ENCODE measurements at places on chromosomes 2 and 18.

DNA sequence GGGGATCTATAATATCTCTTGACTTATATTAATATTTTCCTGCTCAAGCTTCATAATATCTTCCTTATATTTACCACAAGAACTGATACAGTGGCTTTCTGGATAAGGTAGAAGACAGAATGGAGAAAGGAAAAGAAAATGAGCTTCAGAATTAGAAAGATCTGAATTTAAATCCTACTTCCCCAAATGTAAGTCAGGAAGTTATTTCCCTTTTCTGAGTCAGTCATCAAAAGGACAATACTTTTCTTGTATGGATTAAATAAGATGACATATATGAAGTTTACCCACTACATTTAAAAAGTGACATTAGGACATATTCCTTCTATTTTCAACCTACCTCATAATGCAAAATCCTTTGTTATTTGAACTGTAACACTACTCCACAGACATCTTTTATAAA, 19.0 kb downstream of the KRCC1 start:
- no peak for DNase-seq

DNA sequence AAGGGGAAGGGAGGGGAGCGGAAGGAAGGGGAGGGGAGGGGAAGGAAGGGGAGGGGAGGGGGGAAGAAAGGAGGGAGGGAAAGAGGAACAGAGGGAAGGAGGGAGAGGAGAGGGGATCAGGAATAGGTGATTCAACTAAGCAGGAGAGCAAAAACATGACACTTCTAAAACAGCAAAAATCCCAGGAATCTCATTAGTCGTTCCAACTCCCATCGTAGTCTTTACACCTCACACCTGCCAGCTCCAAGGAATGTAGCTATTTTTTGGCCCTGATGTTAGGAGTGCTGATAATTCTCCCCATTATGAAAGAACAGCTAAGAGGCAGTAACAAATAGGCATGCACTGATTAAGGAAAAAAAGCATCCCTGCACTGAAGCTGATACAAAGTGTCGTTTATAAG, 709.9 kb upstream of the PKDCC start:
- no peak for DNase-seq

DNA sequence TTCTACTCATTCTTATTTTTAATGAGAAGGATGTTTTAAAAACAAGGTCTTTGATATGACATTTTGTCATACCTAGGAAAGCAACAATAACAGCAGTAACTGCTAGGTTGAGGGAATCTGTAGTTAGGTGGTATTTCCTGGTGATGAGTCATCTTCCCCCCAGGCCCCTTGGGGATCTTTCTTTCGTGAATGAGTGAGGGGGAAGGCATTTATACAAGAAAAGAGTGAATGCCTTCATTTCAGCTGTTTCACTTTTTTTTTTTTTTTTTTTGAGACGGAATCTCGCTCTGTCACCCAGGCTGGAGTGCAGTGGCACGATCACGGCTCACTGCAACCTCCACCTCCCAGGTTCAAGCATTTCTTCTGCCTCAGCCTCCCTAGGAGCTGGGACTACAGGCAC, 108.6 kb downstream of the MAP4K4 start:
- peak; percentile 66 for DNase-seq

DNA sequence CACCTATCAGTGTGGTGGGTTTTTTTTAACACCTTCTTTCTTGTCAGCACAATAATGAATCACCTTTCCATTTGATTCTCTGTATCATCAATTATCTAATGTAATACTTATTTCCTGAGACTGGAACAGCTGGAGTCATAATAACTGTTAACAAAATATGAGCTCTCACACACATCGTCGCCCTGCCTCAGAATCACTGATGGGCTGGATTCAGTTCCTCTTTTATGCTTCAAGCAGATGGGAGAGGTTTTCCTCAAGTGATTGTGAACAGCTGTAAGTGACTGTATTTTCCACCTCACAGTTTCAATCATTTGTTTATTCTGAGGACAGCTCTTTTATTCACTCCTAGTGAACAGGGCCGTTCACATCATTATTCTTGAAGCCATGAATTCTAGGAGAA, 330.2 kb downstream of the DSC3 start:
- DNase-seq = no peak

DNA sequence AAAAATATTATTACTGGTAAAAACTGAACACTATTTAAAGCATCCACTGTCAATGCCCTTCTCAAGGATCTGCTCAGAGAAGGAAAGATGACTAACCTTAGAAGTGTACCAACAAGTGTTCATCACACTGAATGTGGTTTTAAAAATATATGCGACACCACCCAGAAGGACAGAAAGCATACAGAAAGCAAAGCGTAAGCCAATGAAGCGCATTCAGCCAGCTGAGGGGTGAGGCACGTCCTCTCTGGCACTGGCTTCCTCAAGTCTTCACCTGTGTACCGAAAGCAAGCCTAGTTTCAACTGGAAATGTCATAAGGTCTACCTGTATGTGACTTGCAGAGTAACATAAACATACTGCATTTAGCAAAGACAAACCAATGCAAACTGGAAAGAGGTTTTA, 88.8 kb downstream of the PSMG2 start:
- no peak for DNase-seq

GRCh38 chr2:228722311-228722710, 540.8 kb upstream of the SPHKAP start:
- no peak for DNase-seq

DNA sequence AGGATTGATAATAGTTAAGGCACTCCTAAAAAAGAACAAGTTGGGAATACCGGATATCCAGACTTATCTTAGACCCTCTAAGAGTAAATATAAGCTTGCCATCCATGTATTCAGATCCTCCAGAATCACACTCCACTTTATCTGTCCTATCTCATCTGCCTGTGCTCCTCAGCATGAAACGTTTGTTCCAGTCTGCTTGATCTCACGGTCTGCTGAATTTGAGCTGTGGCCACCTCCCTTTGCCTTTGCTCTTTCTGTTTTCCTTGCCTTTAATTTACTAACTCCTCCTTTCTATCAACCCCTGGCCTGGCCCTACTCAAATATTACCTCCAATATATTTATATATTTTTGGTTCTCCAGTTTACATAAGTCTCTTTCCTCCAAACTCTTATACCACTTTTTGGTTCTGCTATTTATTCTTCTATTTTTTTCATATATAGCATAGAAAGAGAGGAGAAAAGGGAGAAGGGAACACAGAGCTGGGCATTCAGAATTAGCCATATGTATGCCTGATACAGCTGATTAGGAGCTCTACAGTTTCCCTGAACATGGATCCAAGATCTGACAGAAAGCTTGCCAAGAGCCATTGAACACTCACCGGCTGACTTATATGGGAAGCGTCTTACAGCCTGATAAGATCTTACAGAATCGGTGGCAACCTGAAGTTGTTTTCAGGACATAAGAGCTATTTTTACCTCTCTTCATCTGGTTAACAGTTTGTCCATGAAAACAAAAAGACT, 21.8 kb upstream of the DNAJC27 start:
- DNase-seq = no peak

DNA sequence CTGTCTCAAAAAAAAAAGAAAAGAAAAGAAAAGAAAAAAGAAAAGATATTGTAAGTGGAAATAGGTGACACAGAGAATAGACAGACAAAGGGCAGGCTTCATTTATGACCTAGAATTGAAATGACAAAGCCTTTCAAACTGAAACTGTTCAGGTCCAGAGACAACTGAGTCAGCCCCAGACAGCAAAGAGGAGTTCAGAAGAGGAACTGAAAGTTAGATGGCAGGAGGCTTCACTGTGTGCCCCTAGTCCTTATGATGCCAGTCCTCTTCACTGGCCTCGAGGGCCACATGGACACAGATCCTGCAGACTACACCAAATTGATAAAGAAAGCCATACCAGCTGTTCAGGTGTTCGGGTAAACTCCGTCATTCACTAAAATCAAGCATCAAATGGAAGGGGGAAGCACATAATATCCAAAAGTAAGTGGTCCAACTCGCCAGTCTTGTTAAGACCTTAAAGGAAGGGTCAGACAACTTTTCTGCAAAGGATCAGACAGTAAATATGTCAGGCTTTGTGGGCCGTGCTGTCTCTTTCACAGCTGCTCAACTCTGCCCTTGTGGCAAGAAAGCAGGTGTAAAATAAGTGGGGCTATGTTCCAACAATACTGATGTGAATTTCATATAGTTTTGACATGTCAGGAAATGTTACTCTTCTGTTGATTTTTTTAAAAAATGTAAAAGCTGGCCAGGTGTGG, 231.9 kb upstream of the MGAT5 start:
- no peak for DNase-seq

DNA sequence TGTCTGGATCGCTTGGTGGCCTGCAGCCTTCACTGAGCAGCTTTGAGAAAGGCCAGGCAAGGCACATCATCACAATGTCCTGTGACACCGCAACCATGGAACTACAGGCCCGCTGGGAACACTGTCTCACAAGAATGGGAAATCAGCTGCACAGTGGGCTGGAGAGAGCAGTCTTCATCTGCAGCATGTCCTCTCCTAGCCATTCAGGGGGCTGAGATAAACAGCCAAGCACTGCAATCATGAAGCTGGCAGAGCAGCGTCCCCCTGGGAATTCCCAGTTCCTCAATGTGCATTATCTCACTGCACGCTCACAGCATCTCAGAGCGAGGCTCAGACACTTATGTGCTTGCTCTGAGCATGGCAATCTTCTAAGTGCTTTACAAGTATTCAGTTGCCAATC, 1.9 kb downstream of the CMPK2 start:
- no peak for DNase-seq

DNA sequence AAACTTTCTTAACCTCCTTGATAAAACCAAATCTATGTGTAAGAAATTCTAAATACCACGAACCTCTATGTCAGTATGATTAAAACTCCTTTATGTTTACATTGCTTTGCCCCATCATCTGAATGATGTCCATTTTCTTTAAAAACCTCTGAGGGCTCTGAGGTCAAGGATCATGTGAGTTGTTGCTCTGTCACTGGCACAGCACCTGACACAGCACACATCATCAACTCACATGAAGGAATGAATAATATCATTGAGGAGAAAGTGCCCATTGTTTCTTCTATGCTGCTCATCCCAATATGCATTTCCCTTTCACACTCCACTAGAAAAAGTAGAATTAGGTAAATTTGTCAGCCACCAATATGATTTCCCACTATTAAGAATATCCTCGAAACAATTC, 1178.7 kb upstream of the NRXN1 start:
- no peak for DNase-seq

DNA sequence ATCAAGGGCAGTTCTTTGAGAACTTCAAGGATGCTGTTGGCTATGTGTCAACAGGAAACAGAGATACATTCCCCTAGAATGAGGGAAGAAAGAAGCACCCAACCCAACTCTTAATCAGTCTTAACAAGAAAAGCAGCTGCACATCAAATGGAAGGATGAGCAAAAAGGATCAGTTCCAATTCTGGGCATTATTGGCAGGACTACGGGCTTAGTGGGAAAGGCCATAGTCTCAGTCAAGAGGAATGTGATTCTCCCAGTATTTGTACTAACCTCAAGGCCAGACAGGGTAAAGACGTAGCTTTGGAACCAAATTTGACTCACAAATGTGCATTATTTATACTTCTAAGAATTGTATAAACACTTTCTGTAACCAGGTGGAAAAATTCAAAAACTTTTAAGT, 18.2 kb downstream of the BMP10 start:
- DNase-seq = no peak

DNA sequence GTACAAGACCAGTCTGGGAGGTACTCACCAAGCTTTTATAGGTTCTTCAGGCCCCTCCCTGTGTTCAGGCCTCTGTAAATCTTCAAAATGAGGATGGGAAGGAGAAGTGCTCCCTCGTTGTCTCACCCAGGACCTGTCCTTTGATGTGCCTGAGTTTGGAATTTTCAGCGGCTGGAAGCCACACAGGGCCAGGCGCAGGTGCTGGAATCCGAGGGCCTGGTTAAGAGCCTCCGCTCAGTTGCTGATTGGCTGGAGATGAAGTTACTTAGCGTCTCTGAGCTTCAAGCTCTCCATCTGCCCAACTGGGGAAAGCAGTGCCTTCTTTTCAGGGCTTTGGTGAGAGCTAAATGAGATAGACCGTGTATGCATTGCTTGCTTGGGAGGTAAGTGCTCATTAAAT, 30.0 kb downstream of the HJURP start:
- no peak for DNase-seq

- no peak for DNase-seq
Measured at GRCh38 chr2:219405451-219405850, 12.7 kb upstream of the DES start.

DNA sequence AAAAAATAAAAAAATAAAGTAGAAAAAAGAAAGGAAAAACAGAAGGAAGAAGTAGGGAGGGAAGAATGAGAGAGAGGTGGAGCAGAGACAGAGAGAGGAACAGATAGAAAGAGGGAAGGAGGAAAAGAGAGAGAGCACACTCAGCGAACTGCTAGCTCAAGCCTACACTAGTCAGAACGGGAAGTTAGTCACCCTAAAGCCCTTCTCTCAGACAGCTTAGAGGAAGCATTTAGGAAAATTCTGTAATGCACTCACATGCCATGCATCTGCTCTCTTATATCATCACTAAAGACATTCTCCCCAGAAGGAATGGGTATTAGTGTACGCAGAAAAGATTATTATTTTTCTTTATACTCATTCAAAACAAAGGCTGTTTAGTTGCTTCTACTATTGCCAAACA, 68.1 kb upstream of the SULT1C3 start:
- DNase-seq = no peak

DNA sequence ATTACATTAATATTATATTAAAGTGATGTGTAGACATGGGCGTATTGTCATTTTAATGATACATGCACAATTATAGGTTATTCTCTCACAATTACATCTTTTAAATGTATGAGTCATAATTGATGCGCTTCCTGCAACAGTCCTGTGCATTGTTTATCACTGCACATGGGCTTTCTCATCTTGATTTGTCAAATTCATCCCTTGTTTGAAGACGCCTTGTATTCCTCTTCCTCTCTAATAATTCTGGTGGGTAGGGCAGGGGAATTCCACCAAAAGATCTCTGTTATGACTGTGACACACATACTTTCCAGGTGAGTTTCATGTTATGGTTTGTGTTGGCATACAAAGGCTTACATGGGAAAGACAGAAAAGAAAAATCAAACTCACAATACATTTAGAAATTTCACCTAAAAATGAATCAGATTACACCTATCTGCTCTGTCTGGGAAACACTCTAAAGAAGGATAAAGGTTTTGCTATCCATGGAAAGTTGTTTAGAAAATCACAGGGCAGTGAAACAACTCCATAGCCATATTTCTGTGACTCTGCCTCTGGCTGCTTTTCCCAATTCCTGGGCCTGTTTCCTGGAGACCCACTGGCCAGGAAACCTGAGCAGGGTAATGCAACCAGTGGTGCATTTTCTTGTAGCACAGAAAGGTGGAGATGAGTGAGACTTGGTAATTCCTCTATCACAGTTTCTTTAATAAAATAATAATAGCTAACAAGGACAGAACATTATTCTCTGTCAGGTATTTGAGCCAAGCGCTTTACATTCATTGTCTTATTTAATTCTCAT, 13.2 kb downstream of the SLC9A2 start:
- no peak for DNase-seq

- no peak for DNase-seq
Measured at GRCh38 chr2:240111253-240111652, 24.9 kb downstream of the COPS9 start.

GRCh38 chr2:191747170-191747530, 69.2 kb downstream of the NABP1 start:
- no peak for DNase-seq

GRCh38 chr18:9894454-9895068, 8.8 kb downstream of the TXNDC2 start:
- no peak for DNase-seq

GRCh38 chr2:163157891-163158496, 319.4 kb upstream of the KCNH7 start:
- no peak for DNase-seq
